ENCODE measurements at places on chromosomes 12 and 14.

GRCh38 chr12:115413626-115414025 is 729.7 kb upstream of the TBX3 start:
- no peak for DNase-seq

DNA sequence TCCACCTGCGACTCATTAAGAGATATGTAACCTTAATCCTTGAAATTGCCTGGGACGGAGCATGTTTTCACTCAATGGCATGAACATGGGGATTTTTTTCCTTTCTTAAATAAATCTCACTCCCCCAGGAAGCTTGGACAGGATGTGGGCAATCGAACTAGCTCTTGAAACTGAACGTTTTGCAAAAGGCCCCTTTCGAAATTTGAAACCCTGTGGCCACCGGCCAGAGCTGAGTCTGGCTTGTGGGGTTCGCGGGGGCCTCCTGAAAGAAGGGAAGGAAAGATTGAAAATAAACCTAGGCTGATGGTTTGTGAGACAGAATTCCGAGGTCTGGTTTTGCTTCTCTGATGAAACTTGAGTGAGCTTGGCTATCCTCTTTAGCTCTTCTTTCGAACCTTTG is 101.4 kb upstream of the RTL1 start:
- no peak for DNase-seq

GRCh38 chr14:76937181-76938091 is 91.1 kb downstream of the IRF2BPL start:
- peak; percentile 98 for DNase-seq

GRCh38 chr12:18275981-18276380 is 14.7 kb downstream of the PIK3C2G start:
- DNase-seq: no peak

DNA sequence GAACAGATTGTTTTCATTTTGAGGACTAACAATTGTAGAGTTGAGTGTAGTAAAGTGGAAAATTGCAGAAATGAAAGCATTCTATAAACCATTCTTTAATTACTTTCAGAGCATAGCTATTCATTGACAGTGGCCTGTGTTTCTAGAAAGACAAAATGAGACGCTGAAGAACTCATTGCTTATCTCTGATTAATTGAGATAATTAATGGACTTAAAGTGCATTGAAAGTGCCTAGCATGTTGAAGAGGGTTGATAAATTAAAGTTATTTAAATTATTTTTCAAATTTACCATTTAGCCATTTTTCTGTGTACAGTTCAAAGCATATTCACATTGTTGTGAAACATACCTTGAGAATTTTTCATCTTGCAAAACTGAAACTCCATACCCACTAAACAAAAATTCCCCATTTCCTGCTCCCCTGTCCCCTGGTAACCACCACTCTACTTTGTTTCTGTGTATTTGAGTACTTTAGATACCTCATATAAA is 57.4 kb downstream of the DAAM1 start:
- DNase-seq: no peak

- no peak for DNase-seq
Measured at GRCh38 chr14:46691819-46692218, 40.2 kb upstream of the RPL10L start.

- DNase-seq: no peak
Measured at GRCh38 chr14:104735830-104736642, 12.0 kb downstream of the ADSS1 start.

Measured in NCI-H524 (cell line).